IPS DF 6.9 (cell line): ENCODE measurements at places on chromosomes 1 and 21.

DNA sequence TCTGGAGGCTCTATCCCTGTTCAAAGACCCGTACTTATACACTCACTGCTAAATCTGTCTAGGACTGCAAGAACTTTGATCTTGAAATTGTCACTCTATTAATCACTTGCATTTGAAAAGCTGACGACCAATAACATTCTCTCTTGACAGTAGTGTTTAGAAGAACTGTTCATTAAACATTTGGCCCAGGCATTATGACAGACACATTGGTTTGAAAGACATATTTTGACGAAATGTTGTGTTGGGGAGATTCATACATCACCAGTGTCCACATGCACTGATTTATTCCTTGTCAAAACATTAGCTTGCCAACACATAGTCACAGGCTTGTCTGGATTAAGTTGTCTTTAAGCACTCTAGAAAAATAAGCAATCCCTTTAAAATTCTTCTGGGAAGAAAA lies 951.3 kb downstream of the ADGRL2 start:
- DNase-seq = no peak

GRCh38 chr1:230267338-230268065 lies 158.6 kb downstream of the PGBD5 start:
- DNase-seq = no peak

DNA sequence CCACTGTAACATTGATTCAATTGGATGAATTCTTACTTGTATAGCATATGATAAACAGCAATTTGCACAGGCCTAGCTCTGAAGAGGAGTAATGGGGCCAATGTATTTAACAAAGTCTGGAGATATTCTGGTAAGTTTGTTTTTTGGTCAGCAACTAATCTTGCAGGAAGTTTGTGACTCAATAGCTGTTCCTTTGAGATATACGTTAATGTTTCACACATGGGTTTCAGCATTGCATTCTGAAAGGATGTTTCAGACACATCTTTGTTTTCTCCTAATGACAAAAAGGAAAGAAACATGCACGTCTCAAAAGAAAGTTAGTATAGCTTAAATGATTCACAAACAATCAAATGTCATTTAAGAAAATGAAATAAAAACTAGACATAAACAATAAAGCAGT lies 49.0 kb downstream of the LTN1 start:
- no peak for DNase-seq

GRCh38 chr1:161357073-161357472 lies 10.6 kb downstream of the CFAP126 start:
- no peak for DNase-seq

DNA sequence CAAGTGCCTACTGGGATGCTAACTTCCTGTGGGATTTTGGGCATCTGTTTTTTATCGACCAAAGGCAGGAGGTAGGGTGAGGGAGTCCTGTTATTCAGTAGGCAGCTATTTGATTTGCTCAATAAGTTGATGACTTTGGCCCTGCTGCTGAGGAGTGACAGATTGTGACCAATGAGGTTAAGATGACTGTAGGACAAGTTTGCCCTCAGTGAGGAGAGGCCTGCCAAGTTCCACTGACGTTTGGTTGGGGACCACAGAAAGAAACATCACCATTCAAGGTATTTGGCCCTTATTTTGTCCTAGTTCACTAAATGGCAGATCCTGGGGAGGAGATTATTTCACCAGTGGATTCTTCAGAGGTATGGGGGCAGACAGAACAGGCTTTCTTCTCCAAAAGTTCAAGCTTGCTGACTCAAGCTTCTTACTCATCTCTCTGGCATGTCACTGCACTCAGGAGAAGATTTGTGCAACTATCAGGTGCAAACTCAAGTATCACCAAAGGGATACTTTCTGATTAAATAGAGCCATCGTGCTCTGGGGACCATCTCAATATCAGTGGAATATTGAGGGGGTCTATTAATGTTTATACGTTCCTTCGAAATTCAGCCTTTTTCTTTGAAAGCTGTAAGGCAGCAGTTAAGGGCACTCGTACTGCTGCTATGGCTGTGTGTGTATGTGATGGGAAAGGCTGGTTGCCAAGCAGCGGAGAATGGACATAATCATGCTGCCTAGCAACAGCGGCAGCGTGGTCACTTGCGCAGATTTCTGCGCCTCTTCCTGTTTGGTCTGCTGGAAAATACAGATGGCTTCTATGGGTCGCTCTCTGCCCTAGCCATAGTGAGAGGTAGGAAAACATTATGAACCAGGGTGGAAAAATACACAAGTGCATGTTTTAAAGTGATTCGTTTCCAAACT lies 78.7 kb downstream of the PBX1 start:
- no peak for DNase-seq

DNA sequence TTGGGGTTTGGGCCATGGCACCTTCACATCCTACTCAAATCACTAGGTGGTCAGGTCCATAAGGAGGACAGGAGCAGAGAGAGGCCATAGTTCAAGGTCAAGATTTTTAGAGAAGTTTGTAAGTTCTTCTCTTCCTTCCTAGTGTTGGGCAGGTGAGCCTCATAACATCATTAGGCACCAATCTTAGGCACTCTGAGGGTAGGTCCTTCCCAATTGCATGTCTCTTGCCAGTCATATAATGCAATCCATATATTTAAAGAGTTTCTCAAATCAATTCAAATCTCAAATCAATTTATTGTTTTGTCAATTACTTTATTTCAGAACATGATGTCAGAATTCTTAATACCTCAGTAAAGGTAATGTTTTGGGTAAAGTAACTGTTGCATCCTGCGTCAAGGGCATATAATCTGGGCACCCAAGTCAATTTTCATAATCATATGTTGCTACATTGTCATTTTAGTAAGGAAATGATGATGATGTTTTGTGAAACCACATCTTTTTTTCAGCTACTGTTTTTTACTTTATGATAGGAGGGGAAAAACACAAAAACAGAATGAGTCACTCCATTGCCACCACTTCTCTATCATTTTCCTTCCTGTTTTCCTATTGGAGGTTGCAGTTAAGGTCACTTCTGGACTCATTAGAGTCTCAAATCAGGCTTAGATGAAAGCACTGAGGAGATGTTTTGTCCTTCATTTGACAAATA lies 122.7 kb downstream of the UCHL5 start:
- DNase-seq = no peak

DNA sequence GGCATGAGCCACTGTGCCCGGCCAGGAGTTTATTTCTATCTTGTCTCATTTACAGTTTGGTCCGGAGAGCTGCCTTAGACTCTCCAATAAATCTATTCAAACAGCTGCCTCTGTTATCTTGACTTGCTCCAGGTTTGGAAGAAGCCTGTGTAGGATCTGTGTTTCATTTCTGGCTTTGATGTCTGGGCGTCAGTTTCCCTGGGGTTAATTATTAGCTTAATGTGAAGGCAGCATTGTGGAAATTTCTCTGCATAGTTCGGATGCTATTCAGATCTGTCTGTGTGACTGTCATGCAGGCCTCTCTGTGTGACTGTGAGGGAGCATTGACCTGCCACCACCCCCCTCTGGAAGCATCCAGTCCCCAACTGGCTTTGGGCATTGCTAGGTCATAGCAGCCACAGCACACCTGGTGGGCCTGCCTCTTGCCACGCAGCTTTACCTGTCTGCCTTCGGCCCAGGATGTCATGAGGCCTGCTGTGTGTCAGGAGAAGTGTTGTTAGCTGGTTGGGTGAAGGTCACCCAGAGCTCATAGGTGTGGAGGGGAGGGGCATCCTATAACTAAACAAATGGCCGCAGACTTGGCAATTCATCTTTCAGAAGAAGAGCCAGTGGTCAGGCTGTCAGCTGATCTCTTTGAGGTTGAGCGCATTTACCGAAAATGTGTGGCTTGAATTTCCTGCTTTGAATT lies 9.8 kb downstream of the IFNGR2 start:
- DNase-seq = no peak

- no peak for DNase-seq
These were observed 216.9 kb upstream of the TMPRSS15 start for GRCh38 chr21:18620436-18620835.

- DNase-seq = no peak
These were observed 51.5 kb downstream of the SDC3 start for GRCh38 chr1:30857062-30857461.

- DNase-seq = no peak
These were observed 71.6 kb upstream of the RUNX1 start for GRCh38 chr21:35120631-35121180.

DNA sequence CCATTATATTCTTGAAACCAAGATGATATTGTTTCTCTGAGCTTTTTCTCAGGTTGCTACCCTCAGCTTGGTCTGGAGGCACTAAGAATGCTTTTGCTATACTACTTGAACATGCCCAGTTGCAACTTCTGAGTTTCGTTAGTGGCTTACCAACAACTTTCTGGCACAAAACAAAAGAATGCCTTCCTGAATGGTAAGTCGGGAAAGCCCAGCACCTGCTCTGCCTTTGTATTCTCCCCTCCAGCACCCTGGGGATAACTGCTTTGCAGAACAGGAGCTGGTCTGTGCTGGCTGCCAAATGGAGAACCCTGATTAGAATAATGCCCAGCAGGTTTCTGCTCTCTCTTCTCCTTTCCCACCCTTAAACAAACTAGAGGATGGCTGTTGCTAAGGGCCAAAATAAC lies 149.3 kb downstream of the TGFB2 start:
- DNase-seq = peak; percentile 29

DNA sequence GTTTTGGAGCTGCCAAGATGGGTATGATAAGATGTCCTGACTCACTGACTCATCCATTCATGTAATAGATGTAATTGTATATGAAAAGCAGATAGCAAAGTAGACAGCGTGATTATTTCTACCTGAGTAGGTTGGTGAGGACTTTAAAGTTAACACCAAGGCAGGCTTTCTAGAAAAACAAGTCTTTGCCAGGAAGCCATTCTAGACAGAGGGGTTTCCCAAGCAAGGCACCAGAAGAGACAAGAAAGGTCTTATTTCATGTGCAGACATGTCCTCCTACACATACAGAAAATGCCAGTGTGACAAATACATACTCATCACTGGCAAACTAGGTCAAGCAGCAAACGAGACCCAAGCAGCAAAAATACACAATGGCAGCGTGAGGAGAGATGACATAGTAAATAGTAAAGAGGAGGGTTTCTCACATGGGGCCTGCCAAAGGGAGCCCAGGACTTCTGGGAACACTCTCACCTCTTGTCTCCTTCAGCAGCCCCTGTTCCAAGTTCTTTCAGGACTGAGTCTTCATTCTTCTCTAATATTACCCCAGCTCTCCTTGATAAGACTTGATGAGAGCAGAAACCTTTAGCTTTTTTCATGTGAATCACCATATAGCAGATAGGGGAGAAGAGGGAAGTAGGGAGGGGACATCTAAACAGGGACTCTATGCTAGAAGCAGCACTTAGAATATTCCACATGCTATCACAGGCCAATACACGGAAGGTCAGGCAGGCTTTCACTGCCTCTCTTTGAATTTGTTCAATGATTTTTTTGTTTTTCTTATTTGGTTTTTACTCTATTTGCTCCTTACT lies 114.6 kb upstream of the ATP1B1 start:
- no peak for DNase-seq

DNA sequence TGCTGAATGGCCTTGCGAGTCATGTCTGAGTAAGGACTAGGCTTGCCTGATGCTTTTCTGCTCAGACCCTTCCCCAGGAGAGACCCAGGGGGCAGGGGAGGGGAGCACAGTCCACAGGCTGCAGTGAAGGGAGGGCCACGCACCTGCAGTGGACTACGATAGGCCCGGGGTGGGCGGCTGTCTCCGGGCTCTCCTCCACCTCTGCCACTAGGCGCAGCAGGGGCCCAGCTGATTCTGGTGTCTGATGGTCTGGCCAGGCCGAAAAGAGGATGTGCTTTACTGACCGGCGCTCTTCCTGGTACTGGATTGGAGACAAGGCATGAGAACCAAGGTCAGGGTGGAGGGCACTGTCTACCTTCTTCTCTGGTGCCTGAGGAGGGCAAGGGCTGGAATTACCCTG lies 7.9 kb upstream of the ARL8A start:
- no peak for DNase-seq

- no peak for DNase-seq
These were observed 4.7 kb downstream of the RAB29 start for GRCh38 chr1:205770618-205771017.

GRCh38 chr1:183609313-183609712 lies 19.1 kb upstream of the NCF2 start:
- no peak for DNase-seq

- no peak for DNase-seq
These were observed 79.8 kb downstream of the PCP4 start for GRCh38 chr21:39947031-39947430.

GRCh38 chr1:223844787-223845036 lies 1.0 kb downstream of the TP53BP2 start:
- DNase-seq = no peak

DNA sequence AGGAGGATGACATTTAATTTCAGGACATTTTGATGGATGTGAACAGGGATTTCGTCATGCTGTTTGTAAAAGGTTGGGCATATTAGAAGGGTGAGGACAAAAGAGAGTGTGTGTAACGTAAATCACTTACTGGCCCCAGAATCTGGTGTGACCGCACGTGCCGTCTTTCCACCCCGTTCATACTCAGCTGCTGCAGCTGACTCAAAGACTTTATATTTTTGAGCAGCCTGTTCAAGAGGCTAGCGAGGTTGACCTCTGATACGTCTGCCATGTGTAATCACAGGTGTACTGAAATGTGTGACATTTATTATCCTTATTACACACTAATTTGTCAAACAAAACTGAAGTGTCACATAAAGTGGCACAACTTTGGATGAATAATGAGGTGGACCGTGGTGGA lies 66.5 kb upstream of the ERRFI1 start:
- no peak for DNase-seq

GRCh38 chr1:23343221-23344110 lies 618 bp downstream of the HNRNPR start:
- no peak for DNase-seq

- no peak for DNase-seq
These were observed 102.3 kb upstream of the FGGY start for GRCh38 chr1:59194621-59195020.

DNA sequence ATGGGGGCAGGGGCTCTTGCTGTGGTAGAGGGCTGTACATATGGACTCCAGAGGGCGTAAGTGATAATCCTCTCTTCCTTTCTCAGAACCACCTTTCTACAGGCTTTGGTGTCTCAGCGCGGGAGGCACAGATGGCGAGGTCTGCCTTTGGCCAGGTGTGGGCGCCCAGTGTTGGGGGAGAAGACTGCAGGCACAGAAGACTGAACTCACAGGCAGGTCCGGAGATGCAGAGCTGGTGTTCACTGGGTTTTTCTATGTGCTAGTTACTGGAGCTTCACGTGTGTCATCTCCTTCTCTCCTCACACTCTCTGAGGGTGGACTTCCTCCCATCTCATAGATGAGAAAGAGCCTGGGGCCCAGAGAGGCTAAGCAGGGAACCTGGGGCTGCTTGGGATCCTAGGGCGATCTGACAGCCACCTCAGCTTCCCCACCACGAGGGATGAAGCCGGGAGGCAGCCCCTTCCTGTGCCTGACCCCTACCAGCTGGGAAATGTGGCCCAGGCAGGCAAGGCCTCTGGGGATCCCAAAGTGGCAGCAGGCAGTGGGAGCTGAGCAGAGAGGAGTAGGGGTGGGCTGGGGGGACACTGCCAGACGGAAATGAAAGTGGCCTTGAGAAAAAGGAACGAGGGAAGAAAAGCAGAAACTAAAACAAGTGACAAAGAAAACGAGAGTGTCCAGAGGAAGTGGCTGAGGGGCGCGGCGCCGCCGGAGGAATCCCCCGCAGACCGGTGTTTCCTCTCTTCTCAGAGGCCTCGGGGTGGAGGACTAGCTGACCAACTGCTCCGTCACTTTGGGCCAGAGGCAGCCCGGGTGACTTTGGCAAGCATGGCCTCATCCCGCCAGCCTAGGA lies 191.6 kb downstream of the HIVEP3 start:
- DNase-seq = peak; percentile 11

- no peak for DNase-seq
These were observed 10.0 kb downstream of the MAEL start for GRCh38 chr1:166999075-166999474.
